Stimulated activated CD8-positive, alpha-beta memory T cell treated with anti-CD3 and anti-CD28 coated beads, Interleukin-15, amount 100 ng/mL, for 1 hour (primary cell): ENCODE measurements at places on chromosomes 16 and 17.

DNA sequence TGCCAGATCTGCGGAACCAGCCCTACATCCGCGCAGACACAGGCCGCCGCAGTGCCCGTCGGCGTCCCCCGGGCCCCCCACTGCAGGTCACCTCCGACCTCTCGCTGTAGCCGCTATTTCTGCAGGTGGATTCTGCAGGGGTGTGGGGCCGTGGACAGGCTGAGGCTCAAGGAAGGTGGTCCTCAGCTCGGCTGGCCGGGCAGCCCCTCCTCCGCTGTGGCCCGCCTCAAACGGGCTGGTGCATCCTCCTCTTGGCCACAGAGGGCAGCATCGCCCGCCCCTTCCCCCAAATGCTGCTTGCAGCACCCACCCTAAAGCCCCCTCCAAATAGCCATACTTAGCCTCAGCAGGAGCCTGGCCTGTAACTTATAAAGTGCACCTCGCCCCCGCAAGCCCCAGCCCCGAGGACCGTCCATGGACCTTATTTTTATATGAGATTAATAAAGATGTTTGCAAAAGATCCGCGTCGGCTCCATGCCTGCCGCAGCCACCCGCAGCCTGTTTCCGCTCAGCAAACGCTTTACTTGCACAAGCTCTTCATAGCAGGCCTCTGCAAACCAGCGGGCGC lies 14.9 kb downstream of the SPATA32 start:
- DNase-seq = no peak

- DNase-seq = no peak
Observed at GRCh38 chr17:36485805-36486203, 677 bp upstream of the ZNHIT3 start.

DNA sequence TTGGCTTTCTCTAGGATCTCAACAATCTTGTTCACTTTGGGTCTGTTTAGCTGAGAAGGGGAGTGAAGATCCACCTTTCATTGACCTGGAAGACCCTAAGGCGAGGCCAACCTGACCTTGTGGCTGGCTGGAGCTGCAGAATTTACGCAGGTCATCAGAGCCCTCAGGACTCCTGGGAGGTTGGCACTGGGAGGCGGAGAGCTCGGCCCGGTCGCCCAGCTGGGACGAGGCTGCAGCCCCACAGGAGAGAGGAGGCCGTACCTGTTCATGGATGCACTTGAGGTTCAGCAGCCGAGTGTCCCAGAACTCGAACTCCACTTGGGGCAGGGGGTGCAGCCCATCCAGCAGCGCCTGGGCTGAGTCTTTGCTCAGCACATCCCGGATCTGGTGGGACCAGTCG lies 5.9 kb downstream of the DNAH17 start:
- DNase-seq = no peak

DNA sequence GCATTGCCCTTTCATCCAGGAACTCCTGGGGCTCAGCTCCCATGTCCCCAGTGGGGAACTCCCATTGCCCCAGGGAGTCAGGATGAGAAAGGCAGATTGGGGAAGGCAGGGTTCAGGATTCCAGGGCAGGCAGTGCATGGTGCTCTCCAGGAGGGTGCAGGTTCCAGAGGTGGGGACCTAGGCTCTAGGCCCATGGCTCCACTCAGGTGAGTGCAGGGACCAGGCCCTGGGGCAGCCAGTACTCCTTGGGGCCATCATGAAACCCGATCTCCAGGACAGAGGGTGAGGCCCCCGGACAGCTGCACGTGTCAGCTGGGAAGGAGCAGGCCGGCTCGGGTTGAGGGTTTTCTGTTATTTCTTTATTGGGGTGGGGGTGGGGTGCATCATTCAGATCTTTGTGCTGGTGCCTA lies 1.3 kb upstream of the MTSS2 start:
- no peak for DNase-seq

DNA sequence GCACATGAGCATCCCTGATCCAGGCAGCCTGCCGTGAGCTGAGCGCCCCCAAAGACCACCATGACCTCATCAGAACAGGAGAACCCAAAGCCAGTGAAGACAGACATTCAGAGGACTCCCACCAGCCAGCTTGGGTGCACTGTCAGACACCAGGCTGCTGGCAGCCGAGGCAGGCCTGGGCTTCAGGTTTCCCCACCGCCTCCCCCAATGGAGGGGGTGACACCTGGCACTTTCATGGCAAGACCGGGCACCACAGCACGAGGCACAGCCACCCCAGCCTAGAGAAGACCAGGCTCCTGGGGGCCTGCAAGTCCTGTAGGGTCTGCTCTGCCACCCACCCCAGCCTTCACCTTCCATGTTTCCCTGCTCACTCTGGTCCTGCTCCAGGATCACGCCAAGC lies 140.5 kb downstream of the C16orf95 start:
- DNase-seq = no peak

GRCh38 chr16:78443542-78444364 lies 344.3 kb downstream of the WWOX start:
- no peak for DNase-seq

DNA sequence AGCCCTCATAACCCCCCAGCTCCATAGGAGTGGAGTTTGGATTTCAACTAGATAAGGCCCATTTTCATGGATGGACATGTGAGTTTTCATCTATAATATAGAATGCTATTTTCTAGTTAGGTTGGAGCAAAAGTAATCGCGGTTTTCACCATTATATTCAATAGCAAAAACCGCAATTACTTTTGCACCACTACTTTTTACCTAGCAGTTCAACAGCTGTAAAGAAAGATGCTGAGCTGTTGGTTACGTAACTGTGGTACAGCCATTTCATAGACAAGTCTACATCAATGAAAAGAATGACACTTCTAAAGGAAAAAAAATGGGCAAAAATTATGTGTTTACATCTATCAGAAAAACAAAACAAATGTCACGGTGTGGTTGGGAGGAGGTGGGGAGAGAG lies 507.7 kb downstream of the MAF start:
- DNase-seq = no peak

DNA sequence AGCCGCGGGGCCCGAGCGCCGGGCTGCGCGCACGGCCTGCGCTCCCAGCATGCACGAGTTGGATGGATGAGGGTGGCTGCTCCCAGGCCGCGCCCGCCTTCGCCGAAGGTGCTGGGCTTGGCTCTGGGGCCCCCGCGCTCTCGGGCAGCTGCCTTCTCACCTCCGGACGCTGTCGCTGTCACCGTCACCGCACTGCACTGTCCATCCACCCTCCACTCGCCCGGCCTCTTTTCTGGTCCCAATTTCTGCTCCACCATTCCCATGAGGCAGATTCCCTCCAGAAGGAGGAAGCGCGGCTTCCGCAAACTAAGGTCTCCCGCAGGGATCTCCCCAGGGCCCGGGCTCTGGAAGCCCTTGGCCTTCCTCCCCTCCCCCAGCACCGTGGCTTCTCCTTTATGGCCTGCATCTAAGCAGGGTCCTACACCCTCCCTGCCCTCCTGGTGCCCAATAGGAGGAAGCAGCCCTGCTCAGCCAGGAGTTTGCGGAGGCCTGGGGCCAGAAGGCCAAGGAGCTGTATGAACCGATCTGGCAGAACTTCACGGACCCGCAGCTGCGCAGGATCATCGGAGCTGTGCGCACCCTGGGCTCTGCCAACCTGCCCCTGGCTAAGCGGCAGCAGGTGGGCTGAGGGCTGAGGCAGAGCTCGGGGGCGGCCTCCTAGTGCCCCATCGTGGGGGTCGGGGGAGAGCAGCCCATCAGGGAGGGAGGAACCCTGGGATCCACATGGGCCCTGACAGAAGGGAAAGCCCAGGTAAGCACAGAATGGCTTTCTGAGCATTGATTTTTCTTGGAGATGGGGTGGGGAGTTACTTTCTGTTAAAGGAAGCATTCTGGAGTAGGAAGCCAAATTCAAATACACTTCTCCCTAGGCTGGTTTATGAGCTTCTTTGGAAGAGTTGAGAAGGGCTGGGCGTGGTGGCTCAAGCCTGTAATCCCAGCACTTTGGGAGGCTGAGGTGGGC lies 899 bp downstream of the ACE start:
- no peak for DNase-seq
